A549 treated with dexamethasone at 1 μM for 4 hours (cell line): ENCODE measurements at places on chromosomes 11 and 22. TPM values are rescaled to one million over a fixed set of nuclear protein-coding genes. Genes with fewer than 3 reads are reported as not detected.

Gene TPST2
- total RNA-seq = 7.7 to 9.5 TPM (median 8.2 TPM) in 5 replicates

Gene CALCA
- 0.08 to 0.20 TPM in 2 of 5 replicates, not detected in the others for total RNA-seq

Gene PHLDA2
- 85.5 to 120 TPM (median 111 TPM) in 5 replicates for total RNA-seq

Gene MMP10
- 0.53 to 1.6 TPM (median 0.87 TPM) in 5 replicates for total RNA-seq

Gene MYEOV
- total RNA-seq = 104 to 129 TPM (median 116 TPM) in 5 replicates

Gene PHF21B
- total RNA-seq = 0.64 to 0.92 TPM (median 0.88 TPM) in 5 replicates

Gene FOLR2
- total RNA-seq = not detected in 5 replicates

Gene C11orf42
- not detected in 5 replicates for total RNA-seq

Gene FAM83F
- total RNA-seq = 0.01 TPM in 1 of 5 replicates, not detected in the others

Gene DBX1
- total RNA-seq = not detected in 5 replicates

Gene KCNK7
- total RNA-seq = 0.21 to 0.59 TPM (median 0.45 TPM) in 5 replicates

Gene KCNJ5
- 0.06 to 0.21 TPM in 2 of 5 replicates, not detected in the others for total RNA-seq

Gene CLMP
- total RNA-seq = 18.3 to 26.7 TPM (median 22.9 TPM) in 5 replicates

Gene MAP6
- 1.4 to 2.3 TPM (median 1.7 TPM) in 5 replicates for total RNA-seq

Gene OR52E5
- total RNA-seq = not detected in 5 replicates

Gene KRTAP5-10
- not detected in 5 replicates for total RNA-seq

Gene OR8G5
- not detected in 5 replicates for total RNA-seq

Gene PPP2R5B
- total RNA-seq = 3.5 to 4.4 TPM (median 4.1 TPM) in 5 replicates

Gene NPAT
- total RNA-seq = 4.0 to 5.7 TPM (median 4.8 TPM) in 5 replicates

Gene ANO3
- total RNA-seq = 0.01 to 0.04 TPM (median 0.02 TPM) in 3 of 5 replicates, not detected in the others

Gene XRRA1
- total RNA-seq = 4.9 to 6.9 TPM (median 6.4 TPM) in 5 replicates

Gene DRICH1
- total RNA-seq = 0.11 to 0.41 TPM (median 0.12 TPM) in 4 of 5 replicates, not detected in the other

Gene YPEL4
- total RNA-seq = 0.10 to 0.34 TPM (median 0.25 TPM) in 5 replicates

Gene VSIG10L2
- not detected in 5 replicates for total RNA-seq

Gene C11orf52
- total RNA-seq = 0.15 to 0.45 TPM (median 0.26 TPM) in 5 replicates

Gene MALAT1
- total RNA-seq = 47.0 to 89.3 TPM (median 68.8 TPM) in 5 replicates

Gene C11orf91
- 0.53 to 1.7 TPM (median 0.91 TPM) in 5 replicates for total RNA-seq

Gene UCP3
- 0.68 to 1.7 TPM (median 1.1 TPM) in 5 replicates for total RNA-seq

Gene KLHDC7B
- not detected in 5 replicates for total RNA-seq

Gene KCNJ4
- total RNA-seq = 0.72 to 1.2 TPM (median 0.81 TPM) in 5 replicates

Gene TSSK2
- total RNA-seq = not detected in 5 replicates

Gene MRGPRF
- total RNA-seq = 0.03 to 0.07 TPM (median 0.05 TPM) in 4 of 5 replicates, not detected in the other

Gene ZP1
- 0.15 to 0.28 TPM (median 0.21 TPM) in 4 of 5 replicates, not detected in the other for total RNA-seq

Gene PGA5
- not detected in 5 replicates for total RNA-seq

Gene OR10A5
- not detected in 5 replicates for total RNA-seq

Gene TECTA
- 0.04 to 0.12 TPM (median 0.07 TPM) in 5 replicates for total RNA-seq

Gene MS4A15
- total RNA-seq = not detected in 5 replicates

Gene MUC5AC
- total RNA-seq = 0.60 to 2.9 TPM (median 1.6 TPM) in 5 replicates

Gene LINC01488
- total RNA-seq = 0.04 to 0.11 TPM in 2 of 5 replicates, not detected in the others

Gene TBX1
- total RNA-seq = 2.0 to 5.2 TPM (median 4.1 TPM) in 5 replicates

Gene CELSR1
- total RNA-seq = 23.5 to 37.7 TPM (median 35.7 TPM) in 5 replicates

Gene SYT7
- 1.0 to 1.7 TPM (median 1.5 TPM) in 5 replicates for total RNA-seq

Gene HOATZ
- not detected in 5 replicates for total RNA-seq

Gene SUSD2
- 54.7 to 85.3 TPM (median 83.8 TPM) in 5 replicates for total RNA-seq

Gene ARHGAP20
- 0.01 to 0.06 TPM (median 0.03 TPM) in 4 of 5 replicates, not detected in the other for total RNA-seq

Gene SLC16A8
- not detected in 5 replicates for total RNA-seq

Gene TALDO1
- total RNA-seq = 383 to 445 TPM (median 388 TPM) in 5 replicates

Gene MPEG1
- total RNA-seq = not detected in 5 replicates
